ENCODE measurements at places on chromosomes 13 and 19.
A peak's percentile ranks its signal among the peaks of the same experiment; 100 is the strongest.

- DNase-seq = no peak
These were observed 3.4 kb upstream of the DOT1L start for GRCh38 chr19:2160379-2160778.

DNA sequence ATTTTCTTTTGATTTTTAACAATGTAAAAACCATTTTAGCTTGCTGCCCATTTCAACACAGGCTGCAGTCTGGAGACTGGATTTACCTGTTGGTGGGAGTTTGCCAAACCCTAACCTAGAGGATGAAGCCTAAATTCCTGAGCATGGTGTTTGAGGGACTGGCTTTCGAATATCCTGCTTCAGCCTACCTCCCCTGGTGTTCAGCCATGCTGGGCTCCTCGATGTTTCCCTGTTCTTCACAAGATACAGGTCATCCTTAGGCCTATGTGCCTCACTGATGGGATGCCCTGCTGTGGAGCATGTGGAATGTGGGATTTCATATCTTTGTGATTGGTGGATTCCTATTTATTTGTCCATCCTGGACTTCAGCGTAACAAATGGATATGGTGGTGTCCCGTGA is 20.4 kb upstream of the ERCC5 start:
- no peak for DNase-seq

DNA sequence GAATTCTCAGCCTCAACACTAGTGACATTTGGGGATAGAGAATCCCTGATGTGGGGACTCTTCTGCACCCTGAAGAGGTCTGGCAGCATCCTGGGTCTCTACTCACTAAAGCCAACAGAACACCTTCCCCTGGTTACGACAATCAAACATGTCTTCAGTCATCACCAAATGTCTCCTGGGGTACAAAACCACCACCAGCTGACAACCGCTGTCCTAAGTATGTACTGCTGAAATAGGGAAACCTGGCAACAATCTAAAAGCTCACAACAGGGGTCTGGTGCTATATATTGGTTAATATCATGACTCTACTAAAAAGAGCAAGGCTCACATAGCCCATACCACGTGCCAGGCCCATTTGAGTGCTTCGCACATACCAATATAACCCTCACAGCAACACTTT is 13.4 kb downstream of the AKT2 start:
- DNase-seq = no peak

- DNase-seq = no peak
These were observed 360.6 kb downstream of the HS6ST3 start for GRCh38 chr13:96450326-96451020.

- DNase-seq = no peak
These were observed 11.4 kb downstream of the PIAS4 start for GRCh38 chr19:4018775-4019504.

GRCh38 chr19:38149661-38150061 is 74.4 kb downstream of the DPF1 start:
- no peak for DNase-seq

- no peak for DNase-seq
These were observed 38.7 kb upstream of the ARHGEF7 start for GRCh38 chr13:111076155-111077013.

DNA sequence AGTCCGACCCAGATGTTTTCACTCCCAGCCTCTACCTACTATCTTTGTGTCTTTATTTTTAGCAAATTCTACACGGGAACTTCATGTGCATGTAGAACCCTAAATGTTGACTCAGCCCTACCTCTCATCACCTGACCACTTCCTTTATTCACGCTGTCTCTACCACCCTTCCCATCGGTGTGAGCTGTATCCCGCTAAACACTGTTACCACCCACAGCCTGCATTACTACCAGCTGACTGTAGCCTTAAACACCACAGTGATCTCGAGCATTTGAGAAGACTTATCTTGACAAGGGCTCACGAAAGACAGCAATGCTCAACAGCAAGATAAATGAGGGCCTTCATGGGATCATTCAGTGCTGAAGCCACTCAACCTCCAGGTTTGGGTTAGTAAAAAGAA is 15.1 kb downstream of the NCR1 start:
- no peak for DNase-seq

GRCh38 chr19:32988724-32989123 is 16.7 kb downstream of the FAAP24 start:
- no peak for DNase-seq

DNA sequence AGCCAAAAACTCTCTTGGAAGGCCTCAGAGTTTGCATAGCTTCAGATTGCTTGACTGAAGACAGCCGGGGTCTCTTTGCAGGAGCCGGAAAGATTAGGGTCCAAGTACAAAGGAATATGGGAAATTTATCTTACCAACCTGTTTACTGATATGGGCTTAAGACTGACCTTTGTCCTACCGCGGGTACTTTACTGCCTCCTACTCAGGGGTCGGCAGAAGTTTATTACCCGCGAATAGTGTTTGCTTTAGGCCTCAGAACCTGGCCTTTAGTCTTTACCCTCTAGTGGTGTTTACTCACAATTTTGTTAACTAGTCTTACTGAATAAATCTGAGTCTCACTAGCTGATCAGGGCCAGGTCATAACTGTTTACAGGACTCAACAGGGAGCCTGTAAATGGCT is 765.4 kb upstream of the SPRY2 start:
- no peak for DNase-seq

GRCh38 chr13:27820524-27821482 is 28.5 kb downstream of the GSX1 start:
- no peak for DNase-seq

- no peak for DNase-seq
These were observed 334.2 kb upstream of the SGCG start for GRCh38 chr13:22846551-22846950.

DNA sequence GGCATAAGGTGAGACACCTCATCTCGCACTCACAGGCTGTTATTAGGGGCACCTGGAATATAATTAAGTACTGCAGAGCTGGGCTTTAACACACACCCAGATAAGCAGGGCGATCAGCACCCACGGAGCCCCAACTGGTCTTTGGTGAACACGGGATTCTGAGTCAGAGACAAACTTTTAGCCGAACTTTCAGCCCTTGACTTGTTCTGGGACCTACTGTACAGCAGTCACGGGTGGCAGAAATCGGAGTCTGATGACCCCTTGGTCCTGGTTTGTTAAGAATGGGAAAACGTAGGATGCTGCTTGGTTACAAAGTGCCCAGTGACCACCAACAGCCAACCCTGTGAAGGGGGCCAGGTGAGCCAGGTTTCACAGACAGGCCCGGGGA is 9.0 kb downstream of the SH3GL1 start:
- DNase-seq = no peak

- DNase-seq = no peak
These were observed 1256.6 kb upstream of the ATXN8OS start for GRCh38 chr13:68851026-68851425.

DNA sequence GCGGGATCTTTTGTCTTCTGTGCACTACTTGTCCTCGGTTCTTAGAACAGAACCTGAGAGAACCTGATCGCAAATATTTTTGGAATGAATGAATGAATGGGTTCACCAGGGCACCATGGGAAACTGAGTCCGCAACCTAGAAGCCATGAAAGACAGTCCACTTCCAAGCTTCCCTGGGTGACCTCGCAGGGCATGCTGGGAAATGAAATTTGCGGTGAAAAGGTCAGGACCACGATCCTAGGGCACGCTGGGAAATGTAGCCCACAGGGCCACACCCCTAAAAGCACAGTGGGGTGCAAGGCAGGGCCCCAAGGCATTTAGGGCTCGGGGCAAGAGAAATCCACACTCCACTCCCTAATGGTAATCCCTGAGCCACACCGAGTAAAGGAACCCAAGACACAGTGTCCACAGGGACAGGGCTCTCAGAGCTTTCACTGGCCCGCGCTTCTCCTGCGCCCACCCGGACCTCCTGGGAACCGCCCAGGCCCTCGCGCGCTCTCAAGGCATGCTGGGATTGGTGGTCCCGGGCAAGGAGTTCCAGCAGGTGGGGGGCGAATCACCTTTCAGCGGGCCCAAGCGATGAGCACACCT is 1.1 kb upstream of the PPP1R12C start:
- DNase-seq = no peak

DNA sequence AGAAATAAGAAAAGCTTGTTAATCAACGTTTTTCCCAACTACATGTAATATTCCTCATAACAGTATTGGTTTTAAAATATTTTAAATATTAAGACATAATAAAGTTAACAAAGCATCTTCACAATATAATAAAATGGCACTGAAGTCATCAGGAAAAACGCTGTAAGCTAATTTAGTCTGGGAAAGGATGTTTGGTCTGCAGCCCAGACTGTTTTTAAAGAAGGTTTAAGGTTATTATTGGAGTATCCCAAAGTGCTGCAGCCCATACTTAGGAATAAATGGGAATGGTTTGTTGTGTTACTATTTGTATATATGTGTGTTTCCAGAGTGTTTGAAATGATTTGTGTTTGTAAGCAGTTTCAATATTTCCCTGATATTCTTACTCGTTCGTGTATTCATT is 192.8 kb upstream of the MAB21L1 start:
- DNase-seq = no peak

GRCh38 chr13:114122127-114122511 is 10.3 kb downstream of the RASA3 start:
- DNase-seq = no peak

- no peak for DNase-seq
These were observed 148.8 kb downstream of the FLT1 start for GRCh38 chr13:28346154-28346553.

DNA sequence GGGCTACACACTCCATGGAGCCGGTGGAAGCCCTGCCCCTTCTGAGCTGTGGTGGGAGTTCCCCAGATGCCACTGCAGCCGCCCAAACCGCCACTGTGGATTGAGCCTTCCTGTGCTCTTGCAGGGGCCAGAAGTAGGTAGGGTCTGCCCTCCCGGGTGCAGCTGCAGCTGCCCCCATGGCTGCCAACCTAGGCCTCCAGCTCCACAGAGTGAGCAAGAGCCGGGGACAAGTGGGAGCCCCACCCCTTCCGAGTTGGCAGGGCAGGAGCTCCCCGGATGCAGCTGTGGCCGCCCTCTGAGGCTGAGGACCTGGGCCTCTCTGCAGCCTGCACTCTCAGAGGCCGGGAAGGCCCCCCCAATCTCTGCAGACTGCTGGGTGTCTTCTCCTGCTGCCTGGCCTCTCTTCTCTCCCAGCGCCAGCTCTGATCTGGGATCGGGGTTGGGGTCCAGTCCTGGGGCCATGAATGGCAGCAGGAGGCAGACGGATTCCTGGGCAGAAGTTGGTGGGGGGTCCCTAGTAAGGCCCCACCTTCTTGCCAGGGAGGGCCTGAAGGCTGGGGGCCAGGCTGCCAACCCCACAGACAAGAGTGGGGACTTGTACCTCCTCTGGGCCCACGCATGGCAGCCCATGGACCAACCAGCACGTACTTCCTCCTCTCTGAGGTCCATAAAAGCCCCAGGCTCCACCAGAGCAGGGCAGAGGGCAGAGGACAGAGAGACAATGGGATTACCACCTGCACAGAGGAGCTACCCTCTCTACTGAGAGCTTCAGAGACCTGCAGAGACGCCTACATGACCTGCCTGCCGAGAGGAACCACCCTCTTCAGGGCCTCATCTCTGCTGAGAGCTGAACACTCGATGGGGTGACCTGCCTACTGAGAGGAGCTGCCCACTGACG is 28.9 kb downstream of the AP2S1 start:
- peak; percentile 28 for DNase-seq

GRCh38 chr13:75763512-75763911 is 127.4 kb downstream of the LMO7 start:
- DNase-seq = no peak
